Effector CD8-positive, alpha-beta T cell (primary cell): ENCODE measurements at places on chromosomes 13 and 19.

DNA sequence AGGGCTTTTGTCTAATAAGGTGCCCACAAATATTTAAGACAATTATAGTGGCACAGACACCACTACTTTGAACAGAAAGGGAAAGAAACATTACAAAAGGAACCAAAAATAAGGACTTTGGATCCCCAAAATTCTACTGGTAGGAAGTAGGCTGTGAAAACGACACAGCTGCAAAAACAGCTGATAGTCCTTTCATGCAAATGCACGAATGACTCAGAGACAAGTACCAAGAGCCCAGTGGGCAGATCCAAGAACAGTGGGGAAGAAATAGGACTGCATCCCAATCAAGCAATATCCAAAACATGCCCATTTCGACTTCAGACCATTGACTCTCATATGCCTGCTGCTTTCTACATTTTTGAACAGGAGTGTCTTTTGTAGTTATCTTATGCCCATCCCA lies 269.4 kb upstream of the NBEA start:
- no peak for DNase-seq

GRCh38 chr13:21948769-21949474 lies 278.0 kb downstream of the FGF9 start:
- no peak for DNase-seq

GRCh38 chr19:8965887-8966286 lies 44.3 kb downstream of the MUC16 start:
- no peak for DNase-seq

GRCh38 chr13:45847554-45848224 lies 3.9 kb downstream of the SIAH3 start:
- DNase-seq, result no peak

- no peak for DNase-seq
These were observed 16.0 kb downstream of the MAU2 start for GRCh38 chr19:19336597-19336996.

- DNase-seq, result no peak
These were observed 166.8 kb downstream of the SLITRK5 start for GRCh38 chr13:87837946-87838345.

DNA sequence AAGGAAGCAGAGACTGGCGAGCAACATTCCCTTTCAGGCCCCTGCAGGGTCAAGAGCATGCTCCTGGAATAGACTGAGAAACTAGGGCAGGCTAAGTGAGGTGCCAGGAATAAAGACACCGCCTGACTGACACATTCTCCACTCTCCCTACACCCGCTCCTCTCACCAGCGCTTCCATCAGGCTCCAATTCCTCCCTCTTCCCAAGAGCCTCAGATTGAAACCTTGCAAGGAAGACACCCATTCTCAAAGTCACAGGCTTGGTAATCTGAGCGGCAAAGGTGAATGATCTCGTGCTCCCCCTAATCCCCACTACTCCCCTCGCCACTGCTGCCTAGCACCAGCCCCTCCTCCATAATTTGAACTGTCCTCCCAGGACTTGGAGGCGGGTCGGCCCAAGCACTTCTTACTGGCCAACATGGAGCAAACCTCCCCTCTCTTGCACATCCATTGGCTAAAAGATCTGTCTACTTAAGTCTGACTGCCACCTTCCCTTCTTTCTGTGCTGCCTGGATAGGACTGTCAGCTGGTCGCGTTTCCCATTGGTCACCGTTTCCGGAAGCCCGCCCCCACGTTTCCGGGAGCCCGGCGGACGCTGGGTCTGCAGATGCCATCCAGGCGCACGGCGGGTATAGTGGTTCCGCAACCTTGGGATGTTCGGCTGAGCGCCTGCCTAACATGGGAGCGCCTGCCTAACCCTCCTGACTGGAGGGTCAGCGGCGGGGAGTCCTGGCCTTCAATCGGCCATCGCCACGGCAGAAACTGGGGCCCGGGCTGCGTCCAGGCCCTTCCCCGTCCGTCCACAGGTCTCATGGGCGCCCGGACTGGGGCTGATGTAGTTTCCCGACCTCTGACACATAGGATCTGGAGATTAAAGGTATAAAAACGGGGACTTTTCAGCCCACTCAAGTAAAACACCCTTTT lies 33.6 kb downstream of the ZNF383 start:
- no peak for DNase-seq

GRCh38 chr13:80605011-80605410 lies 264.1 kb upstream of the SPRY2 start:
- no peak for DNase-seq

DNA sequence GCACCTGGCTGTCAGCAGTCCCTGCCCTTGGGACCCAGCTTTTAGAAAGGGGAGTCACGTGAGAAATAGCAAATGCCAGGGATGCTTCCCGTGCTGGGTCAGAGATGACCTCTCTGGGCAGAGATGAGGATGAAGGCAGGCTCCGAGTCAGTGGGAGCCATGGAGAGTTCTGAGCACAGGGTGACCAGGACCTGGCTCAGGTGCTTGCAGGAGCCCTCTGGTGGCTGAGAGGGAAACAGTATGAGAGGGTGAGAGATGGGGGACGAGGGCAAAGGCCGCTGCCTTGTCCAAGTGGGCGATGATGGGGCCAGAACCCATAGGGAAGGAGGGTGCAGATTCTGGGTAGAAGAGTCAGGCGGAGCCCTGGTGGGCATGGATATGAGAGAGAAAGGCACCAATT lies 15.8 kb downstream of the TMED1 start:
- DNase-seq, result no peak

DNA sequence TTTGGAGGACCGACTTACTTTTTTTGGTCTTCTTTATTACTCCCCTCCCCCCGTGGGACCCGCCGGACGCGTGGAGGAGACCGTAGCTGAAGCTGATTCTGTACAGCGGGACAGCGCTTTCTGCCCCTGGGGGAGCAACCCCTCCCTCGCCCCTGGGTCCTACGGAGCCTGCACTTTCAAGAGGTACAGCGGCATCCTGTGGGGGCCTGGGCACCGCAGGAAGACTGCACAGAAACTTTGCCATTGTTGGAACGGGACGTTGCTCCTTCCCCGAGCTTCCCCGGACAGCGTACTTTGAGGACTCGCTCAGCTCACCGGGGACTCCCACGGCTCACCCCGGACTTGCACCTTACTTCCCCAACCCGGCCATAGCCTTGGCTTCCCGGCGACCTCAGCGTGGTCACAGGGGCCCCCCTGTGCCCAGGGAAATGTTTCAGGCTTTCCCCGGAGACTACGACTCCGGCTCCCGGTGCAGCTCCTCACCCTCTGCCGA lies 409 bp downstream of the FOSB start:
- DNase-seq, result no peak

- DNase-seq, result no peak
These were observed 3.8 kb downstream of the APC2 start for GRCh38 chr19:1453525-1454364.

DNA sequence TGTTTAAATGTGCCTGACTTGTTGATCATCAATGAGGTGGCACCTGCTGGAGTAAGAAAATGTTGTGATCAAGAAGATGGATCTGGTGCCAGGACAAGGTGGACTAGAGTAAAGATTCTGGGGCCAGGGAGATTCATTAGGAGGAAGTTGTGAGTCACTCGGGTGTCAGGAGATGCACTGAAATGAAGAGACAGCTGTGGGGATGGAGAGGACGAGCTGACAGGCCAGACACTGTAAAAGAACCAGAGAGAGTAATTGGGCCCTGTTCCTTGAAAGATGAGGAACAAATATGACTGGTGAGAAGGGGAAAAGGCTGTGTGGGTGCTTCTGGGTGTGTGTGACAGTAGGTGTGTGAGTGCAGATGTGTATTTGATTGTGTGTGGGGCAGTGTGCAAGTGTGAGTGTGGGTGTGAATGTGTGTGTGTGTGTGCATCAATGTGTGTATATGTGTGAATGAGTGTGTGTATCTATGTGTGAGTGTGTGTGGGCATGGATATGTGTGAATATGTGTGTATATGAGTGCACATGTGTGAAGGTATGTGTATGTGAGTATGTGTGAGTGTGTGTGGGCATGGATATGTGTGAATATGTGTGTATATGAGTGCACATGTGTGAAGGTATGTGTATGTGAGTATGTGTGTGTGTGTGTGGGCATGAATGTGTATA lies 260.5 kb downstream of the RFC3 start:
- DNase-seq, result no peak
